ENCODE measurements at places on chromosomes 3 and 15.

DNA sequence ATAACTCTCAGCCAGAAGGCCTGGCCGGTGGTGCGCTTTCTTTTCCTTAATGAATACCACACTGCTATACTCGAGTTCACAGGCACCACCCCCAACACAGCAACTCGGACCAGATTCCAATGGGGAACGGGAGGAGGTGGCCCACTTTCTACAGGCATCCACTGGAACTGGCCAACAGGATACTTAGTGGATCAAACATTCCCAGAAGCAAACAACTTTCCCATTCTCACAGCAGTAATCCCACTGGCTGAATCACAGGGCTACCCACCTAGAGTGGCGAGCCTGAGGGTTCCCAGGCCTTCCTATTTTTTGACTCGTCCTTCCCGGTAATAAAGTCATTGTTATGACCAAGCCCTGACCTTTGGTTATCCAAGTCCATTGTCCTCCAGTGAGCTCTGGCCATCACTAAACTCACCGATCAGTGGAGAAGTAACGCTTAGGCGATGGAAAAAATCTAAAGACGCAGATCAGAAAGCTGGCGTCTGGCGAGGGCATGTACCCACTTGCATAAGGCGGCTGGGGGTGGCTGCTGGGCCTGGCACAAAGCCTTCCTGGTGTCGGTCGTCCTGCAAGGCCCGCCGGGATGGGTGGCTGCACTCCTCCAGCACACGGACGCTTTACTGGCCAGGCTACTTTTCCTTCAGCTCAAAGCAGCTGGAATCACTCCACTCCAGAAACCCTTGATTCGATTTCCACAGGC, 1.2 kb downstream of the EOGT start:
- no peak for DNase-seq

GRCh38 chr3:48938156-48938555, 19.5 kb downstream of the ARIH2 start:
- DNase-seq = no peak

DNA sequence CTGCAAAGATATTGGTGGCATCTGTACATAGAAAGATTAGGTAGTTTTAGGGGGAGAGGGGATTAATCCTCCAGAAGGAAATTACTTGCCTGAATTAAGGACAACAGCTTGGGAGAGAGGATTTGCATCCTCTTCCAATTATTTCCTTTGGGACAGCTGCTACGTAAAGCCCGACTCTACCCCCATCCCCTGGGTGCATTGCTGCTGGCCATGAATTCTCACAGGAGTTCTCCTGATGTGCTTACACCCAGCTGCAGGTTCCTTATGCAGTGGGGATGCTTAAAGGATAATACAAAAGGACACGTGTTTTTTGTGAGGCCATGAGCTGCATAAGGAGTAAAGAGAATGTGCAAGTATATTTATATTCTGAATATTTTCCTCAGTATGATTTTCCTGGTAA, 132.3 kb downstream of the VPS8 start:
- DNase-seq = no peak

DNA sequence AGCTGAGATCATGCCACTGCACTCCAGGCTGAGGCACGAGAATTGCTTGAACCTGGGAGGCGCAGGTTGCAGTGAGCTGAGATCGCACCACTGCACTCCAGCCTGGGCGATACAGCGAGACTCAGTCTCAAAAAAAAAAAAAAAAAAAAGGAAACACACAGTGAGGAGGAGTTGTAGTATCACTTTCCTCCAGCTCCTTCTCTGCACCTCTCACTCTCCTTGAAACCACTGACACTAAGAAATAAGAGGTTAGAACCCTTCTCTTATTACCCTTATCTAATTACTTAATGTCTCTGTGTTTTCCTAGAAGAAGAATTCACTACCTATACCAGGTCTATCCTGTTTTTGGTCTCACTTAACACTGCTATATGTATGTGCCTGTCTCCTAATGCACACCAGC, 31.7 kb downstream of the RAB27A start:
- no peak for DNase-seq

GRCh38 chr15:51335538-51336410, 2.6 kb downstream of the CYP19A1 start:
- no peak for DNase-seq

GRCh38 chr3:119294696-119295671, 801 bp downstream of the ARHGAP31 start:
- DNase-seq = no peak

- no peak for DNase-seq
These were observed 748.5 kb downstream of the ROBO1 start for GRCh38 chr3:79019137-79019923.

- no peak for DNase-seq
These were observed 5.6 kb downstream of the GALNT15 start for GRCh38 chr3:16179771-16180736.

DNA sequence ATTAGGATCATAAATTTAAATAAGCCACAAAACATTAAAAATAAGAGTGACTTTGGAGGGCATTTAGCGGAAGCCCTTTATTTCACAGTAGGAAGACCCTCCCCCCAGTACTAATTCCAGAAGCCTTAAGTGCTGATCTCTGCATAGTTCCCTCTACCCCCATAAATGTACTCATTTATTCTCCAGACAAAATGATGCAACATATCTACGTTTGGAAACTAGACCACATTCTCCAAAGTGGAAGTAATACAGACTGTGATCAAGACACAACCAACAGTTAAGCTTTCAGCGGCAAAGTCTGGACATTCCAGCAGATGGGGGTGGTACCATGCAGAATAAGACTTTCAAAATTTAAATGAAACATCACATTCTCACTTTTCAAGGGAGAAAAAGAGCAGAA, 44.8 kb upstream of the RPS17 start:
- no peak for DNase-seq

DNA sequence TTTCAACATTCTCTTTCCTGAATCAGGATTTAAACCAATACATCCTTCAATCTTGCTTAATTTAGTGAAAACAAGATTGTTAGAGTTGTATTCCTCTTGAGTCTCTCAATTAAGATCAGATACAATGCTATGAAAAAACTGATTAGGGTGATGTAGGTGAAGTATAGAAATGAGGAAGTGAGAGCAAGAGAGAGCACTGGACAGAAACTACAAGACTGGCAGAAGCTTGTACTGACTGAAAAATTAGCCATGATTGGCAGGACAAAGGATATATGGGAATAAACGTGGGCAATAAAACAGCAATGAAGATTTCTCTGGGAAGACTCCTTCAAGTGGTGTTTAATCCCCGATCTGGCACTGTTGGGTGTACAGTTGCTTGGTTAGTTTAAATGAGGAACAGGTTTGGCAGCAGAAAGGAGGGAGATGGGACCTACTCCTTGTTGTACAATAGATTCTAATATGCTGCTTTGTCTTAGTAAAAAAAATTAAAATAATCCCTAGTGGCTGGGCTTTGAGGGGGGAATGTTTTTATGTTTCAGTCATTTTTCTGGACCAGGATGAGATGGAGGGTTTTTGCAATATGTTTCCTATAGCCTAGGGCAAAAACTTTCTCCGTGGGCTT, 252.7 kb downstream of the SLC9A9 start:
- no peak for DNase-seq

- DNase-seq = no peak
These were observed 292.3 kb downstream of the ADAMTS17 start for GRCh38 chr15:100049483-100049882.

DNA sequence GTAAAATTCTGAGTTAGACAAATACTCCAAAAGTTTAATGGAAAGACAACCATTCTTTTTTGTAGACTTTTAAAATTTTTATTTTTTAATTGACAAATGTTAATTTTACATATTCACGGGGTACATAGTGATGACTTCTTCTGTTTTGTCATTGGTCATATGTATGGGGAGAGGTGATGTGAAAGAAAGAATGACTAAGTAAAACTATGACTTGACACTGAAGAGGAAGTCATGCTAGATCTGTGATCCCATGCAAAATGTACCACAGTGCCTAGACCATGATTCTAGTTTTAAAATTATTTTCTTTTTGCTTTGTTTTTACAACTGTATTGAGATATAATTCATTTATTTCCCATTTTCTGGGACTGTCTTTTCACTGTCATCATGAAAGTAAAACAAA, 281.6 kb downstream of the MBNL1 start:
- no peak for DNase-seq

- no peak for DNase-seq
These were observed 24.8 kb downstream of the TYRO3 start for GRCh38 chr15:41583795-41584194.

DNA sequence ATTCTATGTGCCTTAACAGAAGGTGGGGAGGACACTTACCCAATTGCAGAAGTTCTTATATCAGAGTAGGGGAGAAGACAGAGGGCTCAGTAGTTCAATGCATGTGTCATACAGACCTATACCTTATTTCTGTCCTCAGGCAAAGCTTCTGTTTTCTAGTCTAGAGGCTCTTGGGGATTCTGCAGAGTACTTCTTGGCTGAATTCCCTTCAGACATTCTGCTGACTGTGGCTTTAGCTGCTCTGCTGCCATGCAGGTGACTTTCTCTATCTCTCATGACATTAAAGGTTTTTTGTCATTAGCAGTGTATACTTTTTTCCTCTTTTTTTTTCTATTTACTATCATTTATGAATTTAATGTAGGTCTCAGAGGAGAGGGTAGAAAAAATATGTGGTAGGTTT, 172.8 kb upstream of the PLSCR5 start:
- no peak for DNase-seq

- no peak for DNase-seq
These were observed 512.6 kb upstream of the NAALADL2 start for GRCh38 chr3:174346571-174346970.

- DNase-seq = no peak
These were observed 50.2 kb downstream of the VGLL4 start for GRCh38 chr3:11593318-11594034.

DNA sequence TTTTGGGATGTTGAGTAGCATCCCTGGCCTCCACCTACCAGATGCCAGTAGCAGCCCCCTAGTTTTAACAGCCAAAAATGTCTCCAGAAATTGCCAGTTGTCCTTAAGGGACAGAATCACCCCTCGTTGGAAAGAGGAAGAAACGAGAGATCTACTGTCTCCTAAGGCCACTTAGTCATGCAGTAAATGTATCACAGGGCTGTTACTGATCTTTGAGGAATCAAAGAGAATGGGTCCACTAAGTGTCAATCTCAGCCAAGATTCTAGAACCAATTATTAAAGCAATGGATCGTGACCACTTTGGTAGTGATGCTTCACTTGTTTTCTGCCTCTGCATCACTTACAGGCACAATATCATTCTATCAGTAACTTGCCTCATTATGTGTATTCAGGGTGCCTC, 26.4 kb downstream of the POLG start:
- no peak for DNase-seq

GRCh38 chr3:106985721-106986120, 391.5 kb upstream of the CCDC54 start:
- no peak for DNase-seq

DNA sequence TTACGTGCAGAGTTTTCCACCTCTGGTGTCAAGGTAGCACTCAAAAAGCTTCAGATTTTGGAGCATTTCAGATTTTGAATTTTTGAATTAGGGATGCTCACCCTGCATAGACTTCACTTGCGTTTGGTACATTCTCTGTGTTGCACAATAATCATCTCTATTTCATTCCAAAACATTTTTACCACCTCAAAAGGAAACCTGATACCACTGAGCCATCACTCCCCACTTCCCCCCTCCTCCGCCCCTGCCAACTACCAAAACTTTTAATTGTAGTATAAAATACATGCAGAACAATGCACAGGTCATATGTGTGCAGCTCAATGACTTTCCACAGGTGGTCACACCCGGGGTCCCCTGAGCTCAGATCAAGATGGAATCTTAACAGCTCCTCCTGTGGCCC, 208.8 kb downstream of the SV2B start:
- DNase-seq = no peak

DNA sequence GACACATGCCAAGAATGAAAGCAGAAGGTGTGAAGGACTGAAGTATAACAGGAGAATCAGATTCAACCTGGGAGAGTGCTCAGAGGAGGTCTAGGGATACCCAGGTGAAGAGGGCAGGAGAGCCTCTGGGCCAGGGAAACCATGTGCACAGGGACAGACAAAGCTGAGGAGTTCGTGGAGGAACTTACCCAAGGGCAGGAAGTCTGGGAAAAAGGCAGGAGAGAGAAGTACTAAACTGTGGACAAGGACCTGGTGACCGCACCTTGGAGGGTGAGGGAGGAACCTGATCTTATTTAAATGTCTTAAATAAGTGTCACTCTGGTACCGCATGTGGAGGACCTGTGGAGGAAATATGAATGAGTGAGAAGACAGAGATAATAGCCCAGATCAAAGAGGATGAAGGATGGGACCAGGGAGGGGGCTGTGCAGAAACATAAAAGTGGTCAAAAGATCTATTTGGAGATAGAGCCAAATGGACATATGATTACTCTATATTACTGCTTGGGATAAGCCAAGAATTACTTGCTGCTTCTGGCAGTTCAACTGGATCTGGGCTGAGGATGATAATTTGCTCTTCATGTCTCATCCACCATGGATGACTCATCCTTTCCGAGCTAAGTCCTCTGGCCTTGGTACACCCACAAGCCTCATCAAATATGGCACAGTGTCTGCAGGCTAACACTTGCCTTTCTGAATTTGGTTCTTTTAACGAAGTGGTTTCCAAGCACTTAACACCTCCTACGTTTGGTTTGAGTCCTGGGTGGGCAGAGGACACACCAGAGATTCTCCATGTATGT, 116.9 kb upstream of the NMNAT3 start:
- no peak for DNase-seq

DNA sequence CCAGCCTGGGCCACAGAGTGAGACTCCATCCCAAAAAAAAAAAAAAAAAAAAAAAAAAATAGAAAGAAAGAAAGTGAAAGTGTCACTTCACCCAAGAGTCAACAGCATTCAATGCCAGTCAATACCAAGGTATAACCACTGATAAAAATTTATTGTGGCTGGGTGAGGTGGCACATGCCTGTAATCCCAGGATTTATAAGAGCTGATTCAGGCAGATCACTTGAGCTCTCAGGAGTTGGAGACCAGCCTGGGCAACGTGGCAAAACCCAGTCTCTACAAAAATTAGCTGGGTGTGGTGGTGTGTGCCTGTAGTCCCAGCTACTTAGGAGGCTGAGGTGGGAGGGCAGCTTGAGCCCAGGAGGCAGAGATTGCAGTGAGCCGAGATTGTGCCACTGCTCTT, 46.5 kb upstream of the PIK3CB start:
- DNase-seq = no peak
